SJCRH30 (cell line): ENCODE measurements at places on chromosomes 16 and 17.
A peak's percentile ranks its signal among the peaks of the same experiment; 100 is the strongest.

DNA sequence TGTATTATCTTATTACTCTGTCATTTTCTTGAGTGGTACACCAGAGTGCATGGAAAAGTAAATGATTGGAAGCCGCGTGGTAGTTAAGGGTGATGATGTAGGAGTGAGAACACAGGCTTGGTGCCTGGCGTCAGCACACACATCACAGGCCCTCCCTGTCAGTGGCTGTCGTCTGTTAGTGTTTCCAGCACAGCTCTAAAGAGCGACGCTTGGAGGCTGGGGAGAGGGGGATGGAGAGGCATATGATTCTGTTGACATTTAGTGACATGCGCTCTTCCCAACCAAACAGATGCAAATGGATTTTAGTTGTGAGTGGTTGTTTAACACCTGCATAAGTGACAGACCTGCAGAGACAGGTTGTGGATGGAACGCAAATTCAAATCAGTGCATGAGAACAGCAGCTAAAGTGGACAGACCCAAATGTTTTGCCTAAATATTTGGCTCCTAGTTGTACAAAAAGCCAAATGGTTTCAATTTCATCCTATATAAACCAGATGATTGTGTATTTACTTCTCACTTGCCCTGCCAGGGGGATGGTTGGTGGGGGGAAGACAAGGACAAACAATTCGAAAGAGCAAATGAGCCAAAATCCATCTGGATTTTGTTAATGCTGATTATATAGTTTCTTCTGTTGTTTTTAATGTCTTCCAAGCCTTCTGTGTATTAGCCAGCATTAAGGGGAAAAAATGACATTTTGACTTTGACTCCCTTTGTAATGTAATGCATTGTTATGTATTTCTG is 222.3 kb downstream of the WWOX start:
- no peak for DNase-seq

GRCh38 chr17:75827308-75828075 is 16.7 kb downstream of the UNC13D start:
- peak; percentile 82 for DNase-seq

DNA sequence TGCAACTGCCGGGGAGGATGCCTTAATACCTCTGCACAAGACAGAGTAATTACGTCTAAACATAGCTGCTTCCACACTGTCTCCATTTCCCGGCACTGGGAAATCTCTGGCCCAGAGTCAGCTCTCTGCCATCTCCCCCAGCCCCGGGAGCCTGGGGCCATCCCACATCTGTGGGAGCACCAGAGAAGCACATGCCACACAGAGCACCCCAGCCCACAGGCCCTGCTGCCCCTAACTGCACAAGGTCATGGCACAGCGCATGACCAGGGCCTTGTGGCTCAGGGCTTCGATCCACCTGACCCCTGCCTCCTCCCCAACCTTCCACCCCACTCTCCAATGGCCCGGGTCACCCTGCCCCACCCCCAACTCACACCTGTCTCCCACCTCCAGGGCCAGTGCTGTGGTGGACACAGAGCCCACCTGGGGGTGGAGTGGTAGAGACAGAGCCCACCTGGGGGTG is 36.6 kb upstream of the RBFOX3 start:
- DNase-seq = no peak

DNA sequence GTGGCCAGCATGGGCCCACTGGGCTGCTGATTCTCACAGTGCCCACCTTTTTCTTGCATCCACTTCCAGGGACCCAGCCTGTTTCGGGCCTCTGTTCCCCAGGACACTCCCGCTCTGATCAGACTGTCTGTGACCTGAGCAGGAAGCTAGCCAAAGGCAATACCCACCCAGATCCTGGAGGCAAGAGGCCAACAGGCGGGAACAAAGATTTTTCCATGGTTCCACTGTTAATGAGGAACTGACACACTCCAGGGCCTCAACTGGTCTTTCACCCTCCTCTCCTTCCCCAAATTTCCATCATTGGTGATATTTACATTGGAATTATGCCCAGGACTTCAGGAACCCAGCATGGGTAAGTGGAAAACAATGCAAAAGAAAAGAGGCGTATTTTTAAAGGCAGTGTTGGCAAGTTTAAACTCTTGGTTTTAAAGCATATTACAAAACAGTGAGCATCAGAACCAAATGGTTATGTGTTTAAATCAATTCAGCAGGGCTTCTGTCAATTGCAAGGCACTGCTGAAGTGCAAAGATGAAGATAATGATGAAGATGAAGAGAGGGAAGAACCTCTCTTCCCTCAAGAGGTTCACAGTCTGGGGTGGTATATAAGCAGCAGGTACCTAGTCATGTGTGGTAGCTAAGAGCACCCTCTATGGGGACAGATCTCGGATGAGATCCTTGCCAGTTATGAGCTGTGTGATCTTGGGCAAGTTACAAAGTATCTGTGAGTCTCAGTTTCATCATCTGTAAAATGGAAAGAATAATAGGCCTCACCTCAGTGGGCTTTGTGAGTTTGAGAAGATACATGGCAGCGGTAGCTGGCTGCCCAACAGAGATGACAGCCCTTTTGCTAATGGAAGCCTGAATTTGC is 14.4 kb upstream of the ATP2A3 start:
- no peak for DNase-seq

DNA sequence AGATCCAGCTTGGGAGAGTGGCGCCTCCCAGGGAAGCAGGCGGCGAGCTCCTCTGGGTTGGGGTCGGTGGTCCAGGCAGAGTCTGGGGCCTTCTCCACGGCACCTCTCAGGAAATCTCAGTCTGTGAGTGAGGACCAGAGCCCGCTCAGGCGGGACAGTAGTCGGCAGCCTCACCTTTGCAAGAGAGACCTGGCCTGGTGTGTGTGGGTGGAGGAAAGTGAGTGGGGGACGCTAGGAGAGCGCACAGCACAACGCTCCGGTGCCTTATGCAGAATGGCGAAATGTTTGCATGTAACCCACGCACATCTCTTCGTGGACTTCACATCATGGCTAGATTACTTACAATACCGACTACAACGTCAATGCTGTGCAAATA is 2.2 kb downstream of the AHSP start:
- DNase-seq = no peak

- no peak for DNase-seq
Measured at GRCh38 chr16:77137045-77137444, 53.9 kb upstream of the MON1B start.

GRCh38 chr17:31695456-31696090 is 163.5 kb downstream of the COPRS start:
- no peak for DNase-seq

GRCh38 chr16:69363281-69363717 is 11.7 kb upstream of the TMED6 start:
- no peak for DNase-seq

DNA sequence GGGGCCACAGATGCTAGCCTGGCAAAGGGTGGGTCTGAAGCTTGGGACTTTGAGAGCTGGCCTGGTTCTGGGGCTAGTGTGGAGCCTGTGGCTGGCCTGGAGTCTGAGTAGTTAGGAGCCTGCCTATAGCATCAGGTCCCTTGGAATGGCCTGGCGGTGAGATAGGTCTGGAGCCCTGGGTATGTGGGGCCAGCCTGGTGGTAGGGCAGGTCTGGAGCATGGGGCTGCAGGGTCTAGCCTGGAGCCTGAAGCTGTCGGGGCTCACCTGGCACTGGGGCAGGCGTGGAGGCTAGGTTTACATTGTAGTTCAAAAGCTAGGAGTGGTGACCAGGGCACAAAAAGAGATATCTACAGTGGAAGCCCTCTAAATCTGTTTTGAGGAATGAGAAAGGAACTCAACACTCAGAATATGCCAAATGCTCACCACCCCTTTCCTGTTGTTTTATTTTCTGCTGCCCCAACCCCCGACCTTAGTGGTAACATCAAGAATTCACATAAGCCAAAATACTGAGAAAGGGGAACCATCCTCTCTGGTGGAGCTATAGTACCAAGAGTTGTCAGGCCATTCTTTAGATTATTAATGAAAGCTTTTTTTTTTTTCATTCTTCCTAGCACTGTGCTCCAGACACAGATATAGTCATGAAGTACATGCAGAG is 100.3 kb downstream of the TANC2 start:
- no peak for DNase-seq

- DNase-seq = no peak
Measured at GRCh38 chr16:1775006-1775845, 2.3 kb upstream of the MRPS34 start.

DNA sequence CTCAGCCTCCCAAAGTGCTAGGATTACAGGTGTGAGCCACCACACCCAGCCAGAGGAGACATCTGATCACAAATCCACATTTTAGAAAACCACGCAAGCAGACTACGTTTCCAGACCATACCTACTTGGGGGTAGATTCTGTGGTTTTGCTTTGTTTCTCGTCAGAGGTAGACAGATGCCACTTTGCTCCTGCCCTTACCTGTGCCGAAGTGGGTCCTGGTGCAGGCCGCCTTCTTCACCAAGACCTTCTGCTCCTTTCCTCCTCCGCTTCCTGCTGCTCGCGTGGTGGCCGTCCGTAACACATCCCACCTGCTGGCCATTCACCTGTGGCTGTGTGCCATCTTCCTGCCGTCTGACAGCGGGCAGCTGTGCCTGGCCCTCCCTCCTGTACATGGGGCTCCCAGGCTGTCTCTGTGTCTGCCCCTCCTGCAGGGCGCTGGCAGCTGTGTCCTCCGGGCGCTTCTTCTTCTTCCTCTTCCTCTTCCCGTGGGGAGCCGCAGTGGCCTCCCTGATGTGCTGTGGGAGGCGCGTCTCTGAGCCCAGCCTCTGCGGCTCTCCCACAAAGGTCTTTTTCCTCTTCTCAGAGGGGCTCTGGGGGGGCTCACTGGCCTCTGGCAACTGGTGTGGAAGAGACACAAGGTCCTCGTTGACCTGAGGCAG is 21.2 kb upstream of the CYTH1 start:
- no peak for DNase-seq

GRCh38 chr17:51850201-51850600 is 308.3 kb downstream of the CA10 start:
- DNase-seq = no peak

DNA sequence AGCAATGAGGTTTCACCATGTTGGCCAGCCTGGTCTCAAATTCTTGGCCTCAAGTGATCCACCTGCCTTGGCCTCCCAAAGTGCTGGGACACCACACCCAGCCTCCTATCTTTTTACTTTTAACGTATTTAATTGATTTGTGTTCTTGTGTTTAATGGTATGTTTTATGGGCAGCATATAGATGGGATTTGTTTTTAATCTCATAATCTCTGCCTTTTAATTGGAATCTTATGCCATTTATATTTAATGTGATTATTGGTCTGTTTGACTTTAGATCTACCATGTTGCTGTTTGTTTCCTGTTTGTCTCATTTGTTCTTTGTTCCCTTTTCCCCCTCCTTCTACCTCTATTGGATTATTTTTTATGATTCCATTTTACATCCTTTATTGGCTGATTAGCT is 12.2 kb downstream of the SLC26A11 start:
- no peak for DNase-seq

DNA sequence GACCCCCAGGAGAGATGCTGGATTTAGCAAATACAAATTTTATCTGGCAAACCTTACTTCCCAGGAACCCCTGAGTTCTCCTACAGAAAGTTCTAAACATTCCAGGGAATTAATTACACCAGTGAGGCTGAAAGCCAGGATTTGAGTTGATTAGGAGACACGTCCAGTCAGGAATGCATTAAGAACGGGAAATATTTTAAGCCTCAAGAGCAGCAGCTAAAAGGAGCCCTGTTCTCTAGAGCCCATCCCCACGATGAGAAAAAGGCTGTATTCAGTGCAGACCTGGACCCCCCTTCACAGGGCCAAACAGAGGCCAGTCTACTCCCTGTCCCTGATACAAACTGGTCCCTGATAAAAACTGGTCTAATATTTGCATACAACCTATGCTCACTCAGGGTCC is 55.0 kb downstream of the VAT1L start:
- no peak for DNase-seq

DNA sequence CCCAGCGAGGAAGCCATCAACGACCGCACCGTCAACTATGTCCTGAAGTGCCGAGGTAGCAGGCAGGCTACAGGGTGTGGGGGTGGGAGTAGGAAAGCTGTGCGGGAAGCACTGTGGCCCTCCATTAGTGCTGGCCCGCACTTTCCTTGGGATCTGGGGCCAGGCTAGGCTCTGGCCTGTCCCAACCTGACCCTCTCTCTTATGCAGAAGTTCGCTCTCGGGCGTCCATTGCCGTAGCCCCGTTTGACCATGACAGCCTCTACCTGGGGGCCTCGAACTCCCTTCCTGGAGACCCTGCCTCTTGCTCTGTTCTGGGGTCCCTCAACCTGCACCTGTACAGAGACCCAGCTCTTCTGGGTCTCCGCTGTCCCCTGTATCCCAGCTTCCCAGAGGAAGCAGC is 8.6 kb downstream of the PLEKHG4 start:
- DNase-seq = no peak

DNA sequence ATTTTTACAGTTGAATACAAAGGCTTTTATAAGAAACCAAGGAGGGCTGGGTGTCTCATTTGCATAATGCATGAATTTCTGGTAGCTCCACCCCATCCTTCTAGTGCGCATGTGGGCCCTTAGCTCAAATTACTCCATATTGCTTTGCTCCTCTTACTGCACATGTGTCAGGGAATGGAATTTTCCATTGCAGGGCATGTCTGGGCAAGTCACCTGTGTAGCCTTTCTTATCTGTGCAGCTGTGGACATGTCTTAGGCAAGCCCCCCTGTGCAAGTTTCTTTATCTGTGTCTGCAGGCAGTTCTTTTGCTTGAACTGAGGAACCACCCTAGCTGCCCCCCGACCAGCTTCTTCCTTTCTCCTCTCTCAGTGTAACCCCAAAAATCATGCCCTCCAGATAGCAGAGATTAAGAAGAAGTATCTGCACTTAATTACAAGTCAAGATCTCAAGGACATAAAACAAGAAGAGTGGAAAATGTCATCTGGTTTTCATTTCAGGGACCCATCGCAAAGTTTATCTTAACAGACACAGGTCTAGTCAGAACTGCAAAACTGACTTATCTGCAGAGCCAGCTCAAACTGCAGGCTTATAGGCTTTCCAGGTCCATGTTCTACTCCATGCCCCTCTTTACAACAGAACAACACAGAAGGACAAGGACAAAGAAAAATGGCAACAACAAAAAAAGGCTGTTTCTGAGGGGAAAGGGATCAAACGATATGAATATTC is 137.9 kb upstream of the HS3ST4 start:
- DNase-seq = no peak

DNA sequence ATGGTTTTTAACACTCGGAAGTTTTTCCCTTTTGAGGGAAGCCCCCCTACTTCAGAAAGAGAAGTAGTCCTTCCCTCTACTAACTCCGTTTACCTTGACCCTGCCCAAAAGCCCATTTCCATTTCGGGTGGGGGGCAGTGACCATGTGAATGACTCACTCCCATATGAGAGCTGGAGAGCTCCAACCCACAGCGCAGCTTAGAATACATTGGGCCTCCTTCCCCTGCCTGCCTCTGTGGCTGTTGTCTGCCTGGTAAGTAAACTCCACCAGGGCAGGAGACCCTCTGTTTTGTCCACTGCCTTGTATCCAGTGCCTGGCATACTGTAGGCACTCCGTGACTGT is 985 bp downstream of the SGSM2 start:
- DNase-seq = no peak

- DNase-seq = no peak
Measured at GRCh38 chr16:89031715-89032659, 55.0 kb upstream of the CBFA2T3 start.
